ENCODE measurements at places on chromosomes 3 and 15.

- DNase-seq, result no peak
Observed at GRCh38 chr15:91050128-91050455, 27.7 kb upstream of the VPS33B start.

GRCh38 chr3:190385731-190386688 is 2.0 kb upstream of the CLDN16 start:
- DNase-seq, result peak; percentile 13

DNA sequence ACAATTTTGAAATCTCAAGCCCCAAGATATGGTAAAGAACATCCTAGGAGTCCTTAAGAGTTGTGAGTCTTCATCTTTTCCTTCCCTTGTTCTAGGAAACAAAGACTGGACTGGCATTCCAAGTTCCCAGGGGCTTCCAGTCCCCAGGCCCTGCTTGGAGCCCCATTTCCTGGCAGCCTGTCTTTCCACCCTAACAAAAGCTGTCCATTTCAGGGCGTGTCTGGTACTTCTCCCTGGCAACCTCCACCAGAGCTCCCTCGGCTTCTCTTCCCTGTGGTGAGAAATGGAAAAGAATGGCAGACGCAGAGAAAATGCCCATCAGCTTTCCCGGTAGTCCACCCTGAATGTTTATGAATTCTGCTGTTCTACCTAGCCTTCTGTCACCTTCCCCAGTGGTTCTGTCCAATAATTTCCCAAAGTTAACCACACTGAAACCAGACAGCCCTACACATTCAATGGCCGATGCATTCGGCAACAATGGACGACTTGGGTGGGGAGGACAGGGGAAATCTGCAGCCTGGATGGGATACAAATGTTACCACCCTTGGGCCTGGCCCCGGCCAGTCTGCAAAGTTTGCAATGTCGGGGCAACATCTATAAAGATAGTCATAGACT is 6.8 kb downstream of the RAB6B start:
- DNase-seq, result no peak

DNA sequence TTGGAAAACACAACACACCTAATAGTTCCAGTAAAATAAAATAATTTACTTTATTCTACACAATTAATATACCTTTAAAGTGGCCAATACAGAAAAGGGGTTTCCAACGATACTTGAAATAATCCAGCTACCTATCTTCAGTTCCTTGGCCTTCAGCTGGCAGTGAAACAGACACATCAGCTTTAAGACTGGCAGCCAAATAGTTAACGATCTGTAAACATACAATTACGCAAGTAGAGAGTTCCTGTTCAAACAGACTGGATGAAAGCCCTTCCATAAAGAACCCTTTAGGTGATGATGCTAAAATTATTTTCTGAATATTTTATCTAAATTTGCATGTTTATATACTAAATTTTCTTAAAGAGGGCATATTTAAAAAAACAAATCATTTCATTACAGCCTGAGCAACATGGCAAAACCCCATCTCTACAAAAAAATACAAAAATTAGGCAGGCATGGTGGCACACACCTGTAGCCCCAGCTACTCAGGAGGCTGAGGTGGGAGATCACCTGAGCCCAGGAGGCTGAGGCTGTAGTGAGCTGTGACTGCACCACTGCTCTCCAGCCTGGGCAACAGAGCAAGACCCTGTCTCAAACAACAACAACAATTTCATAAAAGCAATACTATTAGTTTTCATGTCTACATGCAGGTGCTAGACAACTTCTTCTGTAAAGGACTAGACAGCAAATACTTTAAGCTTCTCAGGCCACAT is 12.9 kb downstream of the DYNC1LI1 start:
- DNase-seq, result no peak

DNA sequence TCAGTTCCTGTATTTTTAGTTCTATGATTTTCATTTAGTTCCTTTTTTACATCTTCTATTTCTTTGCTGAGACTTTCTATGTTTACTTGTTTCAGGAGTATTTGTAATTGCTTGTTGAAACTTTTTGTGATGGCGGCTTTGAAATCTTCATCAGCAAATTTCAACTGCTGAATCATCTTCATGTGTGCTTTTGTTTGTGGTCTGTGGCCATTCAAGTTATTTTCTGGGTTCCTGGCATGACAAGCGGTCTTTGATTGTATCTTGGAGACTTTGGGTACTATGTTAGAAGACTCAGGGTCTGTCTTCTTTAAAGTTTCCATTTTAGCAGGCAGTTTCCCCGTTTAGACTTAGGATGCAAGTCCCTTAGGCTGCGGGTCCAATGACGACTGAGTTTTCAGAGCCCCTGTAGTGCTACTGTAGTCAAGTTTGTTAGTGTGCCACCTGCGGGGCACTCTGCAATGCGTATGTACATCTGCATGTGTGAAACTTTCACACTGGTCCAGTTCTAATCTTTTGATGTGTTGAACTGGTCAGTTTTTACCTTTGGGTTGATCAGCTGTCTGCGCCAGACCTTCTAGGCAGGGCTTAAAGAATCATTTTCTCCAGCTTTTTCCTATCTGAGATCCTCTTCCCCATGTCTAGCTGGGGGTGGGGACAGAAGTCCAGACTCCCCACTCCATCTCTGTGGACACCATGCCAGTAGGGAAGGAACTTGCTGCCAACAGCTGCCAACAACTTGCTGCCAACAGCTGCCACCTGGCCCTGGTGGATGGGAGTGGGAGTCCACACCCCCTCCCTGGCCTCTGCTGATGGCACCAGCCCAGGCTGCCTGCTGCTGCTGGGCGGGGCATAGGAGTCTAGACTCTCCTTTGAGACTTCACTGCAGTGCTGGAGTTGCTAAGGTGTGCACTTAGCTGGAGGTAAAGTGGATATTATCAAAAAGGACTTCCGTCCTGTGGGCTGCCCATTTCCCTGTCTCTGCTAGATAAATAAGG is 190.9 kb downstream of the TJP1 start:
- no peak for DNase-seq

- DNase-seq, result no peak
Observed at GRCh38 chr3:154990543-154990942, 89.6 kb upstream of the MME start.

GRCh38 chr3:76403556-76403955 is 618.2 kb upstream of the ZNF717 start:
- DNase-seq, result no peak

GRCh38 chr3:112467539-112467938 is 31.7 kb downstream of the BTLA start:
- no peak for DNase-seq

DNA sequence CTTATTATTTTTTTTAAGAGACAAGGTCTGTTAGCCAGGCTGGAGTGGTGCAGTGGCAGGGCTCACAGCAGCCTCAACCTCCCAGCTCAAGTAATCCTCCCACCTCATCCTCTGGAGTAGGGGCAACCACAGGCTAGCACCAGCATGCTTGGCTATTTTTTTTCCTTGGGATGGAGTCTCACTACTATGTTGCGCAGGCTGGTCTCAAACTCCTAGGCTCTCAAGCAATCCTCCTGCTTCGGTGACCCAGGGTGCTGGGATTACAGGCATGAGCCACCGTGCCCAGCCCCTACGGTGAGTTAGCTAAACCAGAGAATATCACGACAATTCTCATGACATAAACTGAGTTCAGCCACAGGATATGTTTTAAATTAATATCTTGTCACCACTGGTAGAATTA is 2.0 kb downstream of the DCUN1D1 start:
- no peak for DNase-seq

DNA sequence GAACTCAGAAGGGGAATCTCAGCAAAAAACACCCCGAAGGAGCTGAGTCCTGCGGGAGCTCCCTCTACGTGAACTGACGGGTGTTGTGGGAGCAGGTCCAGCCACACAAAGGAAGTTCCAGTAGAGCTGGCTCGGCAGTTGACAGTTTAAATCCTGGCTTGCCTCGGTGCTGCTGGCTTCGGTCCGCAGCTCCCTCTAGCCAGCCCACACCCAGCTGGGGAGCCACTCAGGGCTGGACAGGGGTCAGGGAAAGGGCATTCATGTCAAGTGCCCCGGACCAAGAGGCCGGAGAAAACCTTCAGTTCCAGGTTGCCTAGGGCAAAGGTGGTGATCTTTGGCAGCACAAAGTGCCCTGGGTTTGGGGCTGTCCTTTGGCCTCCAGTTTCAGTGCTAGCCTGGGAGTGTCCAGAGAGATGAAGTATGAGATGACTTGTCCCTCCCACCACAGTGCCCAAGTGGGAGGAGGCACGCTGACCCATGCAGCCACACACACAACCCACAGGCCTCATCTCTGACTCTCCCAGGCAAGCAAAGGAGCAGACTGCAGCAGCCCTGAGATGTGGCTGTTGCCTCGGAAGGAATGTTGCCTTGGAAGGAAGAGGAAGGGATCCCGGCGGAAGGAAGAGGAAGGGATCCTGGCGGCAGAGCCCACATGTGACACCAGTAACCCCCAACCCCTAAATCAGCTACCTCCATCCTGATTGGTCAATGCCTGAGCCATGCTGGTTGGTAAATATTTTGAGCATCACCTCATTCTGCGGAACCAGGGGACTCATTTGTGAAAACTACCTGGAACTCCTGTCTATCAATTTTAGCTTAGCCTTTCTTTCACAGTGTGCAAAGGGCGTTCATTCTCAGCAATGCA is 13.9 kb upstream of the ANPEP start:
- DNase-seq, result peak; percentile 32

GRCh38 chr15:90597577-90597976 is 67.9 kb downstream of the CRTC3 start:
- DNase-seq, result no peak

DNA sequence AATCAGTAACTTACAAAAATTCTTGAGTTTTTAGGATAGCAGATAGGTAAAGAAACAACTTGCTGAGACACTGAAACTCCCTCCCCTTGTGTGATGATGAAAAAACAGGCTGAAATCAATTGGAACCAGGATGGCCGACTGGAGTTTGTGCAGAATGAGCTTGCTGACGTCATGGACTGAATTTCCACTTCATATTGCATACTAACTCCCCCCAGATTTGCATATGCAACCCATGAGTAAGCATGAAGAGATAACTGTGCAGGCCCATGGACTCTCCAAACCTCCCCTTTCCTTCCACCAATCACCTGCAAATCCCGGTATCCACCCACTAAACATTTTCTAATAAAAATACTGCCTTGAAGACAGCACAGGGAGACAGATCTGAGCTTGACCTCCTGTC is 82.0 kb upstream of the SCN5A start:
- no peak for DNase-seq

GRCh38 chr3:147398813-147399534 is 7.4 kb downstream of the ZIC4 start:
- no peak for DNase-seq

DNA sequence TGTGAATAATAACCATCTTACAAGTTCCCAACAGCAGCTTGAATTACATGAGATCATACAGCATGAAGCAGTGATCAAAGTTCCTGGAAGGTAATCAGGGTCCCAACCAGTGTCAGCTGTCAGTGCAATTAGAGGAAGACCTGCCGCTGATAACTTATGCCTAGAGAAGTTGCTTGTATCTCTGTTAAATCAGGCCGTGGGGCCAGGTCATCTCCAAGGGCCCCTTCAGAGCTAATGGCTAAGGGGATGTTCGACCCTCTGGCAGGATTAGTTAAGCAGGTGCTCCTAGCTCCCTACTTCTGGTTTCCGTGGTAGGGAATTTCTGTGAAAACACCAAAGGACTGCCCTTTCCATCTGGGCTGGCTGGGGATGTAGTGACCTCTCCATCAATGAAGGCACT is 251.0 kb downstream of the FAM43A start:
- DNase-seq, result no peak

- DNase-seq, result no peak
Observed at GRCh38 chr3:52798978-52799476, 4.4 kb downstream of the ITIH3 start.

- DNase-seq, result no peak
Observed at GRCh38 chr3:134768837-134769236, 26.2 kb upstream of the EPHB1 start.

GRCh38 chr3:4818164-4818563 is 161.1 kb upstream of the BHLHE40 start:
- DNase-seq, result no peak

- no peak for DNase-seq
Observed at GRCh38 chr3:52554026-52554755, 17.8 kb downstream of the UQCC5 start.

DNA sequence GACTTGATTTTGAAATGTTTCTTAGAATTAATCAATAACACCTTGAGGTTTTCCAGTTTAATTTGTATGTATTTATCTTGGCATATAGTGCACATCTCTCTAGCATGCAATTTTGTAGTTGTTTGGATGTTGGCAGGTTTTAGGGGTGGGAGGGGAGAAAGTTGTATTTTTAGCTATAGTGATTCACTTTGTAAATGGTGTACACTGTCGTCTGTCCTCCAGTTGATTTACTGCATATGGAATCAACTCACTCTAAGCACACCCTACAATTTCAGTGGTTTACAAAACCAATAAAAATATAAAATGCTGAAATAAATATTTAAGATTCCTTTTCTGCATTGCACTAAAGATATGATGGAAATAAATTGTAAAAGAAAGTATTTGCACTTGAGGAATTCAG is 199.1 kb downstream of the CDIN1 start:
- no peak for DNase-seq

- DNase-seq, result no peak
Observed at GRCh38 chr3:47113669-47114365, 50.1 kb downstream of the SETD2 start.

GRCh38 chr15:99981839-99982658 is 248.8 kb upstream of the LYSMD4 start:
- no peak for DNase-seq

DNA sequence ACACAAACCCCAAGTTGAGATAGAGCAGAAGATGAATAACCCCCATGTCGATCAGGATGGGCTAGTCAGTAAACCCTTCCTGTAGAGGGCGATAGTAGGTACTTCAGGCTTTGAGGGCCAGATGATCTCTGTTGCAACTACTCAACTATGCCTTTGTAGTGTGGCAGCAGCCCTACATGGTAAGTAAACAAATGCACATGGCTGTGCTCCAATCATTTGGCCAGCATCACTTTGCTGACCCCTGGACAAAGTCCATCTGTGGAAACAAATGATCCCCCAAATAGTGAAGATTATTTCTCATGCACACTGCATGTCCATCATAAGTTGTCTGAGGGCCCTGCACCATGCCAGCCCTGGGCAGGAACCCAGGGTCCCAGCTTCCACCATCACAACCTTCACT is 402.2 kb upstream of the PROK2 start:
- DNase-seq, result no peak

GRCh38 chr15:38471974-38472373 is 18.0 kb downstream of the FAM98B start:
- DNase-seq, result no peak

- DNase-seq, result peak; percentile 34
Observed at GRCh38 chr3:126540342-126540849, 16.4 kb downstream of the CHST13 start.

GRCh38 chr3:160935413-160936095 is 169.6 kb downstream of the B3GALNT1 start:
- DNase-seq, result no peak

GRCh38 chr3:158105119-158105709 is 1.0 kb downstream of the SHOX2 start:
- no peak for DNase-seq

DNA sequence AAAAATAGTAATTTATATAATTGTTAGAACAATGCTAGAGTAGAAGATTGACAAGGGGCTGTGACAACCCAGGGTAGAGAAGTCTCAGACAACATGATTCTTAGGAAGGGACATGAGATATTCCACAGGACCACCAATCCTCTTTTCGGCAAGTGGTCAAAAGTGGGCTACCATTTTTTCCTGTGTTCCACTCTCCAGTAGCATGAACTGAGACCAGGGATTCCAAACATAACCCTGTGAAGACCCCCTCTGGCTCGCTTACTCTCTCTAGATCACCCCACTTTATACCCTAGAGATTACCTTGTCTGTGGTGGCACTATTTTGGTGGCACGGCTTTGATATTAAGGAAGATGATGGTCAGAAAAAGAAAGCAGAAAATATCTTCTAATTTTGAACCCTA is 960 bp downstream of the GCSAM start:
- no peak for DNase-seq
